Substantia nigra (tissue), 51 donors: ENCODE measurements at places on chromosomes 16 and 17.

GRCh38 chr16:25079637-25080378 lies 31.7 kb upstream of the LCMT1 start:
- DNase-seq, result no peak

DNA sequence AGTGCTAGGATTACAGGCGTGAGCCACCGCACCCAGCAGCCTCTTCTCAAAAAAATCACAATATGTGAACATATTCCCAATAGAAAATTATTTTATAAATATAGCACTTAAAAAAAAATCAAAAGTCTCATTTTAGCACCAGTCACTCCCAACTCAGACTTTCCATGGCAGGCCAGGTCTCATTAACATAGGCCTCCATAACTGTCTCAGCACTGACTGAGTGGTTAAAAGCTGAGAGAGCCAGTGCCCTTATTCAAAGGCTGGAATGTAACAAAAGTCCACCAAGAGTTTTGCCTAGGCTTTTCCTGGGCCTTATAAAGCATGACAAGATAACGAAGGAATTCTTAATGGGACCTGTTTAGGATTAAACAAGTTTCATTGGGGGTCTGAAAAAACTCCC lies 79.8 kb downstream of the EMP2 start:
- no peak for DNase-seq

GRCh38 chr16:25366078-25366477 lies 108.4 kb upstream of the ZKSCAN2 start:
- no peak for DNase-seq

GRCh38 chr17:4074831-4075495 lies 67.9 kb downstream of the ZZEF1 start:
- DNase-seq, result no peak

- no peak for DNase-seq
Measured at GRCh38 chr17:44257815-44258760, 9.8 kb downstream of the SLC4A1 start.

- no peak for DNase-seq
Measured at GRCh38 chr17:69061721-69062556, 1.2 kb upstream of the ABCA9 start.

- DNase-seq, result peak; percentile 22
Measured at GRCh38 chr17:77882481-77883212, 75.9 kb upstream of the TNRC6C start.

DNA sequence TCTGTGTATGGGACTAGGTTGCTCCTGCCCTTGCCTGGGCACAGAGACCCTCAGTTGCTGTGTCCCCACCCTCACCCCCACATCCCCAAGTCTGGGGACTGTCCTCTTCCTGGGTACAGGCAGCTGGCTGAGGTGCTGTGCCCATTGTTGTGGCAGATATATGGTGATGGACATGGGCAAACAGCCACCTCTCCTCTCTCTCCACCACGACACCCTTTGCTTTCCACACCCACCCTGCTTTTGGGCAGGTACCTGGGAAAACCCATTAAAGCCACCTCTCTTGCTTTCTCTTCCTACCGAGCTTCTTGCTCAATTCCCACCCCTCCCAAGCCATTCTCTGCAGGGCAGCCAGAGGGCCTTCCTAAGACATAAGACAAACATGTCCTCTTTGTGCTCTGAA lies 21.7 kb downstream of the TRPV2 start:
- DNase-seq, result no peak

GRCh38 chr17:58192612-58193011 lies at the start of gene EPX:
EPX (plus strand) TSS chr17:58192726; CDS start chr17:58192847, 121 bp downstream.
- DNase-seq, result no peak

GRCh38 chr16:23948949-23949411 lies 113.2 kb downstream of the PRKCB start:
- DNase-seq, result no peak

GRCh38 chr17:74608511-74608910 lies 15.0 kb downstream of the CD300E start:
- DNase-seq, result no peak

GRCh38 chr17:57593739-57594462 lies 151.2 kb downstream of the CCDC182 start:
- DNase-seq, result no peak
